ENCODE measurements at places on chromosomes 16 and 17. TPM values are rescaled to one million over a fixed set of nuclear protein-coding genes. Genes with fewer than 3 reads are reported as not detected.

The SLC13A2 gene
- total RNA-seq: 55.0 TPM

The VAT1L gene
- 12.2 TPM for total RNA-seq

The CIAO2B gene
- total RNA-seq: 84.5 TPM

The KRT32 gene
- not detected for total RNA-seq

The NHERF2 gene
- total RNA-seq: 121 TPM

The KRT24 gene
- 0.17 TPM for total RNA-seq

The ESRP2 gene
- total RNA-seq: 67.0 TPM

The XAF1 gene
- 54.4 TPM for total RNA-seq

The ZNF23 gene
- 6.3 TPM for total RNA-seq

The INPP5K gene
- 38.6 TPM for total RNA-seq

The CD300A gene
- total RNA-seq: 15.2 TPM

The TM4SF5 gene
- total RNA-seq: 56.9 TPM

The SEPTIN12 gene
- not detected for total RNA-seq

The TLCD2 gene
- total RNA-seq: 6.5 TPM

The SP6 gene
- 0.14 TPM for total RNA-seq

The PLD2 gene
- total RNA-seq: 48.7 TPM

The NTN1 gene
- total RNA-seq: 33.1 TPM

The OTOP3 gene
- not detected for total RNA-seq

The PRAC1 gene
- not detected for total RNA-seq

The PPL gene
- 62.2 TPM for total RNA-seq

The ERN1 gene
- total RNA-seq: 41.6 TPM

The PRDM7 gene
- not detected for total RNA-seq

The TAT gene
- 2.5 TPM for total RNA-seq

The GINS2 gene
- 0.81 TPM for total RNA-seq

The ABCC3 gene
- total RNA-seq: 367 TPM

The MLKL gene
- 12.8 TPM for total RNA-seq

The PSMC3IP gene
- 5.1 TPM for total RNA-seq

The TNFSF13 gene
- 120 TPM for total RNA-seq

The CES5A gene
- total RNA-seq: 2.2 TPM

The CCL16 gene
- total RNA-seq: 0.35 TPM

The OR3A3 gene
- total RNA-seq: not detected

The NOXO1 gene
- 2.7 TPM for total RNA-seq
